NCI-H2081 treated with DMSO at 0.1 percent for 48 hours (cell line): ENCODE measurements at places on chromosomes 5 and 9.

DNA sequence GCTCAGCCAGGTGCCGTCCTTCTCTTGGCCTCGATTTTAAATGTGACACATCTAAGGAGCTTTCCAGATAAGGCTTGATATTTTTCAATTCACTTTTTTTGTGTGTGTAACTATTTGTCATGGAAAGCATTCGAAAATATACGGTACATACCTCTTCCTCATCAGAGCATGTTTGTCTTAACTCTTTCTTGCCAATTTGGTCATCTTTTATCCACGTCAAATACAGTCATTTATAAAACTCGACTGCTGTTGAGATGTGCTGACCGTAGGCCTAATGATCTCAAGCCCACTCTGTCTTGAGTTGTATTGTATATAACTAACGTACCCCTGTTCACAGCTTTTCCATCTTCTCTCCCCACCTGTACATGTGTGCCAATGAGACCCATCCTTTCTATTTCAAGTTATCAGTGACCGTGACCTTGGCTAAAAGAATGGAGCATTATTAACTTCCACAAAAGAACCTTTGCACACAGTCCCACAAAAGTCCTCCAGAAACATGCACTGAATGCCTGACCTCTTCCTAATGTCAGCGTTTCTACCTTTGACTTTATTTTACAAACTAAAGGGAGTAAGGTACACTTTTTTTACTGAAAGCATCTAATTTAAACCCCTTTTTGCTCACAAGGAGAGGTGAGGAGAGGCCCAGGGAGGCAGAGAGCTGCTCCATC, 61.6 kb downstream of the IPPK start:
- DNase-seq, result no peak

DNA sequence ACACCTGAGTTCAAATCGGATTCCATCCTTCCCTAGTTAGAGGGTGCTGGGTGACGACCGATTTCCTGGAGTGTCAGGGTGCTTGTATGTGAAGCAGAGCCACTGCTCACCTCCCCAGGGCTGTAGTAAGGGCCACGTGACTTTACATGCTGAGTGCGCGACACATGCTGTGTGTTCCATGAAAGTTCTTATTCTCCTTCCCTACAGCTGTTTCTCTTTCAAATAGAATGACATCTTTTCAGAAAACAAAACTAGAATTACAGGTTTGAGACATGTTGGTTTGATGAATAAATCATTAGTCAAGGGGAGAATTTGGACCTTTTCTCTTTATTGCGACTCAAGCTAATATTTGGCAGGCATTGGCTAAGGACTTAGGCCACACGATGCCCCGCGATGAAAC, 113.1 kb downstream of the JMY start:
- DNase-seq, result no peak

GRCh38 chr5:118486647-118487225, 501.6 kb downstream of the DTWD2 start:
- DNase-seq, result no peak

DNA sequence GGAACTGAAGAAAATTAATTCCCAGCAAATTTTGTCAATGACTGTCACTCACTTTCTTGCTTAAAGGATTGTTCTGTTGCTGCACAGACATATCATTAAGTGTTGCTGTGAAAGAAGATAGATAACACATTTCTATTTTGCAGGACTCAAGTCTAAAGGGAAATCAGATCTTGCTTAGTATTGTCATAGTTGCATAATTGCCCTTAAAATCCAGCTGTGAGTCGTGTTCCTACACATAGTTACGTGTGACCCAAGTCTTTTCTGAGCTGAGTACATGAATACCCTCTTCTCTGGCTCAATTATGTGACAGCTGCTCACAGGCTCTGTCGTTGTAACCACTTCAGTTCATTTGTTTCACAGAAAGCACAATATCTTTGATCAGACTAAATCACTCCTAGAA, 390.8 kb downstream of the DTWD2 start:
- no peak for DNase-seq

- no peak for DNase-seq
Measured at GRCh38 chr5:78467140-78467539, 106.7 kb downstream of the SCAMP1 start.

DNA sequence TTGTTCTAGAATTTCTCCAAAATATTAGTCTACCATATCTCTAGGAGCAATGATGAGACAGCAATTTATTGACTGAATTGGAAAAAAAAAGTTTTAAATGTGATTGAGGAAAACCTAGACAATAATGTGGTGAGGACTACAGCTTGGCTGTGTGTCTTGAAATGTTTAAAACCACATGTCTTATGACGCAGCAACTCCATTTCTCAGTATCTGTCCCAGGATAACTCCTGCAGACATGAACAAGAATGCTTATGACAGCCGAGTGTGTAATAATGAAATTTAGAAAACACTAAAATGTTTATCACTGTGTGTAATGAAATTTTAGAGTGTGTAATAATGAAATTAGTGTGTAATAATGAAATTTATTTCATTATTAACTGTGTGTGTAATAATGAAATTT, 254.1 kb upstream of the DAPK1 start:
- DNase-seq, result no peak
